ENCODE measurements at places on chromosomes 6 and 20.

GRCh38 chr20:33791959-33792597 is 19.1 kb upstream of the CHMP4B start:
- DNase-seq, result peak; percentile 68

- no peak for DNase-seq
These were observed 475.3 kb upstream of the JARID2 start for GRCh38 chr6:14770572-14770971.

GRCh38 chr6:56671651-56672461 is 29.2 kb upstream of the DST start:
- DNase-seq, result no peak

DNA sequence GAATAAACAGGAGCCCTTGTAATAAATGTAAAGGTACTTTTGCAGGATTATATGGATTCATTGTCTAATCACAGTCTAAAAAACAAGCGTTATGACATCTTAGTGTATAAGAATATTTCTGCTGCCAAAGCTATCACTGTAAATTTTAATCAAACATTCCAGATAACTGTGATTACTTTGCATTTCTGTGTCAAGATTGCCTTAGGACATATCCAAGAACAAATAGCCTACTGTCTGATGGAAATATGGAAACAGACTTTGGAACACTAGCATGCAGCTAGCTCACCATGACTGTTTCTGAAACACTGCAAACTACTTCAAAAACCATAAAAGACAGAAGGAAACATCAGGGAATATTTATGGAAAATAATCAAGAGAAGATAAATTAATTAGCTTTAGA is 248.7 kb upstream of the ASCC3 start:
- no peak for DNase-seq

DNA sequence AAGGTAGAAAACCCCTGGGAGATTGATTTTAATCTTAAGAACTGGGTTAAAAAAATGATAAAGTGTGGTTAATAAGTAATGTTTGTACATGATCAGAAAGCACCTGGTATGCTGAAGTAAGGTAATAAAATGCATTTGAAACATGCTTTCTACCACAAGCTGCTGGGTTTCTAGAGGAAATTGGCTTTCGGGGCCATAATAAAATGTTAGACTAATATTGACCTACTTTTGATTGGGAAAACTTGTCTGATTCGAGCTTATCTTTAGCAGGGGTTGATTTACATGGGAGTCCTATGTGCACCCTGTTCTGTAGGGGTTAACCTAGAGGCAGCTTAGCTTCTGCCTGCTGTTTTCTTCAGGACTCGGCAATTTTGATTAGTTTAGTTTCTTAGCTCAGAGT is 50.5 kb downstream of the CRYBG1 start:
- DNase-seq, result no peak

GRCh38 chr6:38508894-38509293 is 130.8 kb downstream of the BTBD9 start:
- DNase-seq, result no peak

DNA sequence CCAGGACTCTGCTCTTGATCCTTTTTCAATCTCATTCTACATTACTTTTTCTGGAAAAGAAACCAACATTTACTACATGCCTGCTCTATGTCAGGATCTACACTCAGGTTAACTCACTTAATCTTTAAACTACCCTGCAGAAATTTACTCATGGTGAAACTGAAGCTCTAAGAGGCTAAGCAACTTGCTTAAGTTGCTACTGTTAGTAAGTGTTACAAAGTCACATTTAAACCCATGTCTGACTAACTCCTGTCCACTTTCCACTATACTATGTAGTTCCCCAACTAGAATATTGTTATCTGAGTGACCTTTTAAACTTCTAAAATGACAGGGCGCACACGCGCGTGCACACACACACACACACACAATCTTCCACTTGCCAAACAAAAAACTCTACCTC is 5.0 kb downstream of the CEP162 start:
- no peak for DNase-seq

GRCh38 chr20:1835186-1836035 is 59.8 kb upstream of the SIRPA start:
- DNase-seq, result no peak

GRCh38 chr6:34005901-34006531 is 139.9 kb downstream of the GRM4 start:
- no peak for DNase-seq

DNA sequence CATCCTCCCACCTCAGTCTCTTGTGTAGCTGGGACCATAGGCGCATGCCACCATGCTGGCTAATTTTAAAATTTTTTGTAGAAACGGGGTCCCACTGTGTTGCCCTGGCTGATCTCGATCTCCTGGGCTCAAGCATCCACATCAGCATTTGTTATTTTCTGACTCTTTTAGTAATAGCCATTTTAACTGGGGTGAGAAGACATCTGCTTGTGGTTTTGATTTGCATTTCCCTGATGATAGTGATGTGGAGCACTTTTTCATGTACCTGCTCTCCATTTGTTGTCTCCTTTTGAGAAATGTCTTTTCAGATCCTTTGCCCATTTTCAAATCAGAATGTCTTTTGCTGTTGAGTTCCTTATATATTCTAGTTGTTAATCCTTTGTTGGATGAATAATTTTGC is 22.2 kb upstream of the TULP4 start:
- no peak for DNase-seq

DNA sequence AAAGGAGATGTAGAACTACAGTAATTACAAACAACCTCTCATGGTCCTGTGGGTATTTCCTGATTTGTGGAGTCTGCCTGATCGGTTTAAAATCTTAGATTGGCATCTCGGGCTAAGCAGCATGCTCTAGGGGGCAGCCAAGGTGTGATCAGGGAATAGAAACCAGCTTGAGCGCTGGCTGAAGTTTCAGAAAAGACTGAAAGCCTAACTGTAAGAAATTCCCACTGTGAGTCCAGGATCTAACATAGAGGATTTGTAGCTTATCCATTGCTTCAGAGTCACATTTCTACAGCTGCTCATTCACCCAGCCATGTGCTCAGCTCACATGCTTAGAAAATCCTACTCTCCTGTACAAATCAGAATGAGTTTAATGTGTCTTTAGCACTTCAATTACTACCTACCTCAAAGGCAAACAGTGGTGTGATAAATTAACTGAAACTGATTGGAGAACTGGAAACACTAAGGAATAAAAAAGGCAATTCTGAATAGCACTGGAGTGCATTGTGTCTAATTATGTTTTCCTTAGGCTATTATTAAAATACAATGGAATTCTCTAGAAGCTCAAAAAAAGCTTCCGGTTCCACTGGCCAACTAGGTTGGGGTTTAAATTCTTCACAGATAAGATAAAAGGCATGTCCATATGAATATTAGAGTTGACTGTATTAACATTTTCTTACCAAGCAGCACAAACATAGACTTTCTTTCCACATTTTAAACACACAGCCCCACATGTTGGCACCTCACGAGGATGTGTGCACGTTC is 73.8 kb upstream of the MPC1 start:
- DNase-seq, result no peak

GRCh38 chr6:56944661-56945060 is 10.2 kb upstream of the BEND6 start:
- DNase-seq, result no peak

GRCh38 chr6:36402481-36402880 is 15.0 kb upstream of the ETV7 start:
- DNase-seq, result no peak

GRCh38 chr6:27176523-27177484 is 70.7 kb upstream of the PRSS16 start:
- DNase-seq, result peak; percentile 72

DNA sequence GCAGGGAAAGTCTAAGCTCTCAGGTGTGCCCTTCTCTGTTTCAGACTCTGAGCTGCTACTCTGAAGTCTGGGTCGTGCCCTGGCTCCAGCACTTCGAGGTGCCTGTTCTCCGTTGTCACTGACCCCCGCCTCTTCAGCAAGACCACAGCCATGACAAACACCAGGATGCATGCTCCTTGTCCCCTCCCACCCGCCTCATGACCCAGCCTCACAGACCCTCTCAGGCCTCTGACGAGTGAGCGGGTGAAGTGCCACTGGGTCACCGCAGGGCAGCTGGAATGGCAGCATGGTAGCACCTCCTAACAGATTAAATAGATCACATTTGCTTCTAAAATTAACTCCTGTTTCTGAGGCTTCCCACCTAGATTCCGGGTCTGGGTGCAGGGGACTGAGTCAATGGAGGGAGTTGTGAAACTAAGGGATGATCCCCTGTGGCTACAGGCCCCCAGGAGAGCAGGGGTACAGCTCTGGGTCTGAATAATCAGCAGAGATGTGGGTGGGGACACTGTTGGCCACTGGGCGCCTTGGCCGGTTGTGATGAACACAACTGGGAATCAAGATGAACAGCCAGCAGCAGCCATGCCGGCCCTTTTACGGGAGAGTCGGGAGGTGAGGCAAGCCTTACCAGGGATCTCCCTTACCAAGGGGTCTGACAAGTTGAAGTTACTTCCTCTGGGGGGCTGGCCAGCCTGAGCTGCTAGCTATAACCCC is 10.7 kb downstream of the CST7 start:
- DNase-seq, result peak; percentile 39

- DNase-seq, result no peak
These were observed 36.5 kb upstream of the RFPL4B start for GRCh38 chr6:112310439-112311125.

GRCh38 chr20:50298554-50299324 is 108.1 kb downstream of the CEBPB start:
- DNase-seq, result no peak

- DNase-seq, result no peak
These were observed 54.4 kb downstream of the LRP11 start for GRCh38 chr6:149809798-149810197.

- DNase-seq, result peak; percentile 89
These were observed at the start of gene PPT2 for GRCh38 chr6:32153564-32154513. PPT2 (plus strand) TSS chr6:32154141; CDS start chr6:32154595, 454 bp downstream.

DNA sequence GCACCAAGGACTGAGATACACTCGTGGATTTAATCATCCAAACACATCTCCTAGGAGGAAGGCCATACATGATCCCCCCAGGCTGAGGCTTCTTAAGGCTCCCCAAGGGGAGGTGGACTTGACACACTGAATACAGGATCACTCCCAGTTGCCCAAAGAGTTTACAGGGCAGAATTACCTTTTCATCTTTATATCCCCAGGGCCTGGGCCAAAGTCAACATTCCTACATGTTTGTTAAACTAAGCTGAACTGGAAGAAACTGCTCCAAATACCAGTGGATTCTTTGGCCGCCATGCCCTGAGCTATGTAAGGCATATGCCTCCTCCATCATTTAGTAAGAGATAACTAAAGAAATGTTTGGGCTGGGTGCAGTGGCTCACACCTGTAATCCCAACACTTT is 22.2 kb upstream of the SERPINB1 start:
- DNase-seq, result peak; percentile 31

DNA sequence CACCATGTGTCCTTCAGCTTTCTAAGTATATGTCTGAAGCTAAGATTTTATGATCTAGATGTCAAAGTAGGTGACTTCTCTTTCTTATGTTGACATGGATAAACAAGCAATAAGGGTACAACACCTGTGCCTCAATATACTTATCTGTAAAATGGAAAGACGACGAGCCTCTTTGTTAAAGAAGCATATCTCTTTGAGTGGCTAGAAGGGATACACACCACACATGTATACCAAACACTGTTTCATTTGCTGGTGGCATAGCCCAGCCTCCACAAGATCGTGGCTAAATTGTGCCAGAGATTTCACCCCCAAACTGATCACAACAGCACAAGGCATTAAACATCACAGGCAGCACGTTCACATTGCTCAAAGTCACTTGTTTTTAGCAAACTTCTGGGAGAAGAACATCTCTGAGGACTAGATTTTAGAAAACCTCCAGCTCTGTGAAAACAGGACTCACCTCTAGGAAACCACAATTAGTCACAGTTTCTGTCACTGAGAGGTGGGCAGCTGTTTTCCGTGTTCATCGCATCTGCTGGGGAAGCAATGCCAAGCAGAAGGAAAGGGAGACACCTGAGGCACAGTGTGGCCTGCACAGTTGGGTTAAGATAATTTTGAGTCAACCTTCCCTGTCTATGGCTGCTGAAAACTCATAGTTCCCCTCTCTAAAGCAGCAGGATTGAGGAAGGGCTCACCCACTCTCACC is 263.0 kb upstream of the PLCB4 start:
- DNase-seq, result peak; percentile 42

DNA sequence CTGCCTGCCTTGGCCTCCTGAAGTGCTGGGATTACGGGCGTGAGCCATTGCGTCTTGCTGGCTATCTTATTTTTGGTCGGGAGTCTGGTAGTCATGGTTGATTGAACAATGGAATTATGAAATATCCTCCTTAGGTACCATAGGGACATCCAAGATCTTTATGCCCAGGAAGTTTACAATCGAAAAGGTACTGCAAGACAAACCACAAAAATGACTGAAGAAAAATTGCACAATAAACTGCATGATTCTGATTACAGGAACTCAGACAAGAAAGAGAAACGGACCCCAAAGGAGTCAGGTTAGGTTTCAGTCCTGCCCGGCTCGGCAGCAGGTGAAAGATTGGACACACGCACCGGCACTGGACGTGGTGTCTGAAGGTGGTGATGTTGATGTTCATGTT is 5.3 kb downstream of the SLC26A8 start:
- no peak for DNase-seq

DNA sequence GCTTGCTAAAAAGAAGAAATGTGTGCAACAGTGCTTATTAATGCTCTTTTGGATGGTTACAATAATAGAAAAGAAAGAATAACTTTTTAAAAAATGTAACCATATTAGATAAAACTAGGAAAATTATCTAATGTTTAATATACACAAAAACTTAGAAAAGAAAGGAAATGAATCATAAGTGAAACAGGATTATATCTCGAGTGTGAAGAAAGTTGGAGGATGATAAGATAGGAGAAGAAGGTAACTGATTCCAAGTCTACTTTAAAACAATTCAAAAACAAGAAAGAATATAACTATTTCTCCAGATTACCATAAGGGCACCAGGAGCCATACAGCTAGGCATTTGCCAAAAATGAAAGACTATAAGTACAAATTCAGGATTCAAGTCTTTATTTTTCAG is 73.0 kb downstream of the PHIP start:
- no peak for DNase-seq

GRCh38 chr6:162217058-162217457 is 510.5 kb downstream of the PRKN start:
- DNase-seq, result no peak

DNA sequence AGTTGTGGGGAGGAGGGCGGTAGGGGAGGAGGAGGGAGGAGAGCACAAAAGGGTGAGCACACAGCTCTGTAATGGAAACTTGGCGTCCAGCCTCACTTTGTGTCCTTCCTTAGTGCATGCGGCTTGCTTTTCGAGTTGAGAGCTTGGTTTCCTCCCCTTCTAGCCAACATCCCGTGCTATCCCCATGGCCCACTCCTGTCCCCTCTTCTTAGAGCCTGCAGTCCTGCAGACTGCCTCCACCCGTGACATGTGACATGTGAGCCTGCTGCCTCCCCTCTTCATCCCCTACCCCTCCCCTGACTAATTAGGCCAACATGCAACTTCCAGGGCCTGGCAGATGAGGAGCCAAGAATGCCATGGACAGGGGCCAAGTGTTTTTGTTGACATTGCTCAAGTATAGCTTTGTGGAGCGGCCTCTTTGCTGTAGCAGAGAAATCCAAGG is 63.2 kb downstream of the SLC24A3 start:
- DNase-seq, result no peak

DNA sequence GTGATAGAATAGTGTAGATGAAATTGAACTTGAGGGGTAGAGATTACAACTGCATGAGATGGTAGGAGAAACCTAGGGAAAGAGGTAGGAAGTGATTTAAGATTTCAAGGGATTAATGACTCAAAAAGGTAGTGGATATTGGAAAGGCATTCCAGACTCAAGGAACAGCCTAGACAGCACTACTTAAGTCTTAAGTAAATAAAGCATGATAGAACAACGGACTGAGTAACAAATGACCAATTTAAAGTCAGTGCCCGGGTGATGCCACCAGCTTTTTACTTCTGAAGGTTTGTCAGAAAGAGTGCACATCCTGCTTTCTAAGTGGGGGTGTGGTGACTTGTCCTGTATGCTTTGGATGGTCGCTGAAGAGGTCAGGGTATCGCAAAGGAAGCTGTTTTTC is 81.8 kb downstream of the PHACTR1 start:
- DNase-seq, result no peak

All from activated CD8-positive, alpha-beta memory T cell treated with anti-CD3 and anti-CD28 coated beads, Interleukin-2, amount 10 ng/mL, durations not matched to agents 7 days and 5 days (primary cell).